ENCODE measurements at places on chromosomes 7 and 10.

DNA sequence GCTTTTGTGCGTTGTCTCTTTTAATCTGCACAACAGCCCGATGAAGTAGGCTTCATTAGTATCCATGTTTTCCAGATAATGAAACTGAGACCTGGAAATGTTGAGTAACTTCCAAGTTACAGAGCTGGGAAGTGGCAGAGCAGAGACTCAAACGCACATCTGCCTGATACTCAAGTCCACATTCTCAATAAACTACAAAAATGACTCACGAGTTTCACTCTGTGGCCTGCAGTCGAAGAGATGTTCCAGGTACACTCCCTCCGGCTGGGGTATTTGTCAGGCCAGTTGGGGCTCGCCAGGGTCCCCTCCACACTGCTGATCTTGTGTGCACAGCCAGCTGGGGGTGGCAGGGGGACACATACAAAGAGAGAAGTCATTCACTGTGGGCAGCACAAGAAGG lies 17.7 kb upstream of the OPALIN start:
- DNase-seq, result no peak

DNA sequence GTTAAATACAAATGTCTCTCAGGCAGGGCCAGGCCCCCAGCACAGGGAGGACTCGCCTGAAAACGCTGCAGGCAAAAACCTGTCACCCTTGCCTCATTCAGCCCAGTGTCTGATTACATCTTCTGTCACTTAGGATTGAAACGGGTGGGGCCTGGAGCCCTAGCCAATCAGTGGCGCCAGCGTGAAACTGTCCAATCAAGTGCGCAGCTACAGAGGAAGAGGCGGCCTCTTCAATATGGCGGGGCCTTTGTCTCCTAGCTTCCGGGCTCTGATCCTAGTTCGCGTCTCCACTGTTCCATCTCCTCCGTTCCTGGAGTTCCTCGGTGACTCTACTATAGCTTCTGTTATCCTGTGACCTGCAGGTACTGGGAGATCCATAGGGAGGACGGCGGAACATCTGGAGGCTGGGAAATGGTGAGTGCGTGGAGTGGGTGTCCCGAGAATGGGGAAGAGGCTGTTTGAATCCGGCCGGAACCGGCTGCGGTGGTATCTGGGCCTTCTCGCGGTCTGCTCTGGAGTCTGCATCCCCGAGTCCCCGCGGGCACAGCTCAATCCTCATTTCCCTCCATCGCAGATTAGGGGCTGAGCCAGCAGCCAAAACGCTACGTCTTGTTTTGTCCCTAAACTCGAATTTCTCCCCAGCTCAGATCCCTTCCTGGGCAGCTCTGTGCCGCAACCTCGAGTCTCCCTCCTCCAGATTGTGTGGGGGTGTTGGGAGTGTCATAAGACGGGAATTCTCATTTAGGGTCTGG lies at the start of gene ZNF736:
TSS of gene ZNF736 (plus strand) at position 222 of the 752 bp plus-strand sequence. CDS start at position 412, 190 bp downstream.
- no peak for DNase-seq

DNA sequence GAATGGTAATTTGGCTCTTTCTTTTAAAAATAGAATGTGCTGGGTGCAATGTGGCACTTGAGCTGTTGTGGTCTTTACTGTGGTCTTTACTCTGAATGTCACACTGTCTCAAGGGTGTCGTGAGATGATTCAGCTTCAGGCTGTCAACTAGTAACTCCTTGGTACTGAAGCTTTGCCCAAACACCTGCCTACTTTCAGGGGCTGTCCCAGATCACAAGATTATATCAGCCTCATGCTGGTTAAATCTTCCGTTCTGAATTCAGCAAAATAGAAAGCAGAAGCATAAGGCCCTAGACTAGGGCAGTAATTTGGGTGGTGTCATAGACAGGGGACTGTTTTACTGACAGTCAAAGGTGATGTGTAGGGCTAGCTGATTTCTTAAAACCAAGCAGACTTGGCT lies 110.9 kb downstream of the BAMBI start:
- DNase-seq, result no peak

GRCh38 chr10:78863140-78863905 lies 205.4 kb upstream of the ZMIZ1 start:
- no peak for DNase-seq

GRCh38 chr10:48406204-48406603 lies 99.7 kb downstream of the MAPK8 start:
- DNase-seq, result no peak

- DNase-seq, result no peak
Measured at GRCh38 chr10:118518095-118518494, 77.4 kb downstream of the PRLHR start.

DNA sequence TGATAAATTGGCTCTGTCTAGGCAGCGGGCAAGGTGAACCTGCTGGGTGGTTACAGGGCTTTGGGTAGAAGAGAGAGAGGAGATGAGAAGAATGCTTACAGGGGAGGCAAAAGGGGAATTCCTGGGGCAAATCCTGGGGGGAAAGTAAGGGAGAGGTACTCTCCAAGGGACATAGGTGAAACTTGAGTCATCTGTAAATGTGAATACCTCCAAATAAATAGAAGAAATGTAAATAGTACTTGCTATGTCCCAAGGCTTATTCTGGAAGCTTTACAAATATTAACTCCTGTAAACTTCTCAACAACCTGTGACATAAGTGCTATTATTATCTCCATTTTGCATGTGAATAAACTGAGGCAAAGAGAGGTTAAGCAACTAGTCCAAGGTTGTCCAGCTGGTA lies 57.7 kb upstream of the CDK13 start:
- DNase-seq, result no peak

GRCh38 chr10:48358838-48359237 lies 52.4 kb downstream of the MAPK8 start:
- no peak for DNase-seq

DNA sequence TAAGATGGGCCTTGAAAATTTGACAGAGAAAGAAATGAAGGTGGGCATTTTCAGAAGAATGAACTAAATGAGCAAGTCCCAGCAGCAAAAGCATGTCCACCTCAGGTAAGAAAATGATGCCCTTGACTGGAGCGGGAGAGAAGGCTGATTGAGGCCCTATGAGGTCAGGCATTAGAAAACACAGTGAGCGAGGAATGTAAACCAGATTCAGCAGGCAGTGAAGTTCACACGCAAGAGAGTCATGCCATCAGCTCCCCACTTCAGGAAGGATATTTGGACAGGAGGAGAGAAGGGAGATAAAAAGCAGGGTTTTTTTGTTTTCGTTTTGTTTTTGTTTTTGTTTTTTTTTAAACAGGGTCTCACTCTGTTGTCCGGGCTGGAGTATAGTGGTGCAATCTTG lies 166.4 kb downstream of the PPP1R17 start:
- DNase-seq, result no peak

DNA sequence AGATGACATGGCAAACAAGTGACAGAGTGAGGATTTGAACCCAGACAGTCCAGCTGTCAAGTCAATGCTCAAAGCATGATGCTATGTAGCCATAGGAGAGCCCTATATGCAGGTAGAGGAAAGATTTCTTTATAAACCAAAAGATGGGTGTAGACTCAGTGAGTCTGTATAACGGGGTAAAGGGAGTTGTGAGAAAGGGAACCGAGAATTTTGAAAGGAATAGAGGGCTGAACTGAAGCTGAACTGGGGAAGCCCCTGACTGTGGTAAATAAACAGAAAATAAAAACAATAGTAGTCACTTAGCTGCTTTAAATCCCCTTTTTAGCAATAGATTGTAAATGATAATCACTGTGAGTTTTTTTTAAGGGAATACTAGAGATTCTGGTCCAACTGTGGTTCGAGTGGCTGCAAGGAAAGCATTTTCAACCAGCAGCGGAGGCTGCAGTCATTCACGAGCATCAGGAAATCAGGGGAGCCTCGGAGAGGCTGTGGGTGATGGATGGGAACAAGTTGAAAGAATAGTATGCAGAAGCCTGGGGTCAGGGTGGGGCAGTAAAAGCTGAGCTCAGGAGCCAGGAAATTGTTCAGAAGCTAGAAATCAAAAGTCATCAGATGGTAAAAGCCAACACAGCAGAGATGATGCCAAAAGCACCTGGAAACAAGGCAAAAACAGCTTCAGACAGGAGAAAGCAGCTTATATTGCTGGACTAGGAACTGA lies 393.5 kb downstream of the GFRA1 start:
- no peak for DNase-seq

- DNase-seq, result no peak
Measured at GRCh38 chr7:138865843-138866242, 67.8 kb upstream of the ATP6V0A4 start.

GRCh38 chr7:94338921-94339371 lies 55.7 kb upstream of the COL1A2 start:
- DNase-seq, result no peak

- DNase-seq, result no peak
Measured at GRCh38 chr10:80855348-80855971, 317.8 kb downstream of the SH2D4B start.

DNA sequence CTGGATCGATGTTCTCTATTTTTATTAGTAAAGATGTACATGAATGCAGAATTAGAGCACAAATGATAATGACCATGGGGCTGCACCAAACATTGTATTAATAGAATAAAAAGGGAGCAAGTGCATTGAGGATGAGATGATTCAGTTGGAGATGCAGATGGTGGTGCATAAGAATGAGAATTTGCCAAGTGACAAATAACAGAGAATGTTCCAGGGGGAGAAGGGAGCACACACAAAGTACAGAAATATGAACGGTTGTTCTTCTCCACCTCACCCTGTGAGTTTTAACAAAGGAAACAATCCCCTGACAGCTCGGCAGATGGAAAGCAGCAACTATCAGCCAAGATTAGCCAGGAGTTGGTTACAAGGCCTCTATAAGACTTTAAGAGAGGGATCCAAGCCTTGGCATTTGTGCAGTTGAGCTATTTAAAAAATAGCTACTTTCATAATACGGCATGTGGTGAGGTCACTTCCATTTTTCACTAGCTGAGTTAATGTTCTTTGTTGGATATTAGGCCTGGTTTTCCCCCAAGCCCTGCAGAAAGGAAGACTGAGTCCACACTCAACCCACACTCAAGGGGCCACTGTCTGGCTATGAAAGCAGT lies 462.5 kb downstream of the TNS3 start:
- DNase-seq, result no peak

DNA sequence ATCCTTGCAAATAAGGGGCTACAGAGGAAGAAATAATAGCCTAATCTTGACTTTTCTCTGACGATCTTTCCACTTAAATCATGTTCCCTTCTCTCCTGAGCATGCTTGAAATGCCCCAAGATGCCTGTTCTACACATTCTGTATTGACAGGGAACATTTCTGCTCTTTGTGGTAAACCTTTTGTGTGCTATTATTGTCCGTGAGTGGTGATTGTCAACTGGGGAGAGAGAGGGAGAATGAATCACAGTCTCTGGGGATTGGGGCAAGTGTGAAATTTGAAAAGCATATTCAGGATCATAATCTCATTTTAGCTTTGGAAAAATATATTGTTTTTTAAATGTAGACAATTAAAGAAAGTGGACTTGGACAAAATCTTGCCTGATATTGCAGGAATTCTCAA lies 20.6 kb downstream of the UBTD1 start:
- no peak for DNase-seq

DNA sequence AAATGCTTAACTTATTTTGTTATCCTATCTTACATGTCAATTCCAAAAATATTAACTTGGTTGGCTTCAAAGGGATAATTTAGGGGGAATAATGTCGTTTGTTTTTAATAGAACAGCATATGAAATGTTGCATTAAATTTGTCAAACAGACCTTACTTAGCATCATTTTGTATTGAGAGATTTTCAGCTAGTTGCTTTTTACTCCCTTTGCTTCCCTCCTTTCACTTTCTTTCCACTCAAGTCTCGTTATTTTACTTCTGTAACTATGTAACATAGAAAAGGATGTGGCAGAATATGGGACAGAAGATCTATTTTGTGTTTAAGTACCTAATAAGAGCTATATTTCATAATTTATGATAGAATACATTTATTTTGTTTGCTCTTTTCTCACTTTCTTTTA lies 2.6 kb downstream of the PHYHIPL start:
- DNase-seq, result no peak

DNA sequence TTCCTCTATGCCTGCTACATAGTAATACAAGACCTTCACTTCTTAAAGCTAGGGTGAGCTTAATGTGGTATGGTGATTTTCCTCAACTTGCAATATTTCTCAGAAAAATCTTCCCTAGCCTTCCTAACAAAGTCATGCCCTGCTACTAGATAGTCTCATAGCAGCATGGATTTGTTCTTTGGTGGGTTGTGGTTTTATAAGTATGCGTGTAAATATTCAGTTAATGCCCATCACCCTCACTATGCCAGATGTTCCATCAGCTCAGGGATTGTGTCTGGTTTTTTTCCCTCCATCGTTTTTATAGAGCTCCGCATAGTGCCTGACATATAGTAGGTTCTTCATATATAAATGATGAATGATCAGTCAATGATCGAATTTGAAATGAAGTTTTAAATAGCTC lies 182.8 kb downstream of the CREB5 start:
- no peak for DNase-seq

- DNase-seq, result no peak
Measured at GRCh38 chr10:29522061-29522855, 112.5 kb downstream of the SVIL start.

- DNase-seq, result no peak
Measured at GRCh38 chr7:109549471-109550193, 980.0 kb downstream of the DNAJB9 start.

DNA sequence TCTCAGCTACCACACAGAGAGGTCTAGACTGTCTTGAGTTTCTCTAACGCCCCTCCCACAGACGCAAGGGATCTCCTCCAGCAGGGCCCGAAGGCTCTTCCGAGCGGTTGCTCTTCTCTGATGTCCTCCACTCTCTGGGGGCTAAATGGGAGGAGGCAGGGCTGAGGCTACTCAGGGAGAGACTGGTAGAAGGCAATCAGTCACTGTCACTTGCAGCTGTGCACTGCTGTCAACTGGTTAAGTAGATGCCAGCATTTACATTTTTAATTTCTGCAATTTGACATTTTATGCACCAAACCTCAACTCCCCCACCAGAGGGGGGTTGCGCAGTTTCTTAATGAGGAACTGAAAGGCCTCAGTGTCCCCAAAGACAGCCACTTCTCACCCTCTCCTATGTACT lies 442.8 kb downstream of the PLXNA4 start:
- no peak for DNase-seq

- DNase-seq, result no peak
Measured at GRCh38 chr10:49119746-49120145, 4.4 kb upstream of the VSTM4 start.

GRCh38 chr7:108382932-108383331 lies 73.3 kb downstream of the NRCAM start:
- no peak for DNase-seq

- no peak for DNase-seq
Measured at GRCh38 chr7:20075440-20075839, 141.7 kb downstream of the MACC1 start.

DNA sequence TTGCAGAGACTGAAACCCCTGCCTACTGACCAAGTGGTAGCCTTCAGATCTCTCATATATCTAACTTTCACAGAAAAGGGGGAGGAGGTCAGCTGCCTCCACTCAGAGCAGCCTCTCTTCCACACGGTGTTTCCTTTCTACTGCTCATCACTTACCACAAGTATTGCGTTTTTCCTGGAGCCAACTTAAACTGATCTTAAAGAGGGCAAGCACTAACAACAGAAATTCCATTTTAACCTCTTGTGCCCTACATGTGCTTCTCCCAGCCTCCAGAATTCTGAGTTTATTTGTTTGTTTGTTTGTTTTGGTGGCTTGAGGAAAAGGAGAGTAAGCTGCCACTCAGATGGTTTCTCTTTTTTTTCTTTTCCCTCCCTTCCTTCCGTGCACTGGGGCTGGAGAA lies 19.1 kb downstream of the SKIDA1 start:
- DNase-seq, result no peak
